Adrenal gland (tissue), 19 donors: ENCODE measurements at places on chromosomes 16 and 17.

GRCh38 chr16:70723740-70724145 is 37.9 kb upstream of the MTSS2 start:
- H3K27me3 ChIP-seq: no peaks in the 10 kb centered on the region
- no peaks in the 10 kb centered on the region for H3K36me3 ChIP-seq
- H3K4me1 ChIP-seq: peaks cover 28% of the 10 kb centered on the region
- DNase-seq: no peak

- H3K4me1 ChIP-seq: no peaks in the 10 kb centered on the region
- no peak for DNase-seq
- no peak overlapping the region for H3K4me3 ChIP-seq
- no peak overlapping the region for H3K27ac ChIP-seq
- H3K27me3 ChIP-seq: no peaks in the 10 kb centered on the region
Observed at GRCh38 chr16:58842746-58843145, 108.6 kb upstream of the GOT2 start.

DNA sequence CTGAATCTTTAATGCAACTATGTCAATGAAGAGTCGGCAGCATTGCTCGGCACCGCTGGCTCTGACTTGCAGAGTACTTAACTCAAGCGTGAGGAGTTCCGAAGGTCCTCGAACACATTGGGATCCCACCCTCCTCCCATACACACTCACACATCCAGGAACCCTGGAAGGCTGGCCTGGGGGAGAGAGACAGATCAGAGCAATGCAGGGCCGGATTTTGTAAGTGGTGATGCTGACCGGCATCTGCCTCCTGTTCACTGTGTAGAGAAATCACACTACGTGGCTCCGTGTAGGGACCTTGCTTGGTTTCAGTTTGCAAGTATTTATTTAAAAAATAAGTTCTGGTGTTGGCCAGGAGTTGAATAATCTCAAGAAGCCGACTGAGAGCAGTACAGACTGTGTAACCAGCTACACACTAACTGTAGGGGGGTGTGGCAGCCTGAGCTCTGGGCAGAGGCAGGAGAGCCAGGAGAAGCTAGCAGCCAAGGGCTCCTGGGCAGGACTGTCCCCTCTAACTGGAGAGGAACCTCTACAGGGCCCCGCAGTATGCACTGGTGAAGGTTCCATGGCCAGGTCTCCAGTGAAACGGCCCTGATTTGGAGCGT is 190.2 kb upstream of the TNRC6C start:
- H3K36me3 ChIP-seq: no peaks in the 10 kb centered on the region
- H3K4me1 ChIP-seq: no peaks in the 10 kb centered on the region
- no peak for DNase-seq
- no peak overlapping the region for H3K27ac ChIP-seq
- H3K4me3 ChIP-seq: no peak overlapping the region

- H3K27ac ChIP-seq: peak overlapping the region; percentile 85
- H3K36me3 ChIP-seq: no peaks in the 10 kb centered on the region
- H3K27me3 ChIP-seq: no peaks in the 10 kb centered on the region
- no peak for DNase-seq
- peaks cover 28% of the 10 kb centered on the region for H3K4me1 ChIP-seq
- no peak overlapping the region for H3K4me3 ChIP-seq
Observed at GRCh38 chr16:70726892-70727361, 41.1 kb upstream of the MTSS2 start.

DNA sequence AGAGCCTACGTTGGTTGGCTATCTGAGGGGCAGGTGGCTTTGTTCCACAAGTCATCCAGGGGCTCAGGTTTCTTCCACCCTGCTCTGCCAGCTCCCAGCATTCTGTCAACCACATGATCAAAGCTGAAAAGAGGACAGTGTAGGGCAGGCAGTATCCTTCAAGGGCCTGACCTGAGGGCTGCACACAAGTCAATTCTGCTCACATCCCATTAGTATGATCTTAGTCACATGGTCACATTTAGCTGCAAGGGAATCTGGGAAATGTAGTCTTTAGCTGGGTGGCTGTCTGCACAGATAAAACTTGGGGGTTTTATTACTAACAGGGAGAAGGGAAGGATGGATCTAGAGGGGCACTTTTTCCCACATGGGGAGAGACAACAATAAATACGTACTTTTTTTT is 97.3 kb downstream of the SALL1 start:
- no peak overlapping the region for H3K27ac ChIP-seq
- no peaks in the 10 kb centered on the region for H3K4me1 ChIP-seq
- H3K36me3 ChIP-seq: no peaks in the 10 kb centered on the region
- DNase-seq: no peak
- H3K4me3 ChIP-seq: no peak overlapping the region
- no peaks in the 10 kb centered on the region for H3K27me3 ChIP-seq

DNA sequence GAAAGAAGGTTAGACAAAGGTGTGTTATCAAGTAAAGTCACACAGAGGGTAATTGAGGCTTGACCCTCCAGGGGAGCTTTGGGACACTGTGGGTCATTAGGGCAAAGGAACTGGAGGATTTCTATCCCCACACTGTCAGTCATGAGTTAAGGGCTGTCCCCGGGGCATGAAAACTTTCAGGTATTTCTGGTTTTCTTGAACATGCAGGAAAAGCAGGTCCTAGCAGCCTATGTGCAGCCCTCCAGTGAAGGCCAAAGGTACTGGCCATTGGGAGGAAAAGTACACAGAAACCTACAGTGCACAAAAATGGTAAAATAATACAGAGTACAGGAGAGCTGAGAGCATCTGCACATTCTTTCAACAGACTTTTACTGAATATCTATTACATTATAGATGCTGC is 44.4 kb upstream of the SCNN1B start:
- no peaks in the 10 kb centered on the region for H3K4me1 ChIP-seq
- no peaks in the 10 kb centered on the region for H3K27me3 ChIP-seq
- no peak for DNase-seq

GRCh38 chr16:318628-319027 is 33.9 kb downstream of the AXIN1 start:
- no peak overlapping the region for H3K4me3 ChIP-seq
- no peak for DNase-seq
- no peaks in the 10 kb centered on the region for H3K36me3 ChIP-seq
- no peaks in the 10 kb centered on the region for H3K27me3 ChIP-seq

- peak; percentile 70 for DNase-seq
- H3K4me1 ChIP-seq: peaks cover 28% of the 10 kb centered on the region
- no peaks in the 10 kb centered on the region for H3K27me3 ChIP-seq
Observed at GRCh38 chr17:82056729-82057621, 5.3 kb downstream of the GPS1 start.

DNA sequence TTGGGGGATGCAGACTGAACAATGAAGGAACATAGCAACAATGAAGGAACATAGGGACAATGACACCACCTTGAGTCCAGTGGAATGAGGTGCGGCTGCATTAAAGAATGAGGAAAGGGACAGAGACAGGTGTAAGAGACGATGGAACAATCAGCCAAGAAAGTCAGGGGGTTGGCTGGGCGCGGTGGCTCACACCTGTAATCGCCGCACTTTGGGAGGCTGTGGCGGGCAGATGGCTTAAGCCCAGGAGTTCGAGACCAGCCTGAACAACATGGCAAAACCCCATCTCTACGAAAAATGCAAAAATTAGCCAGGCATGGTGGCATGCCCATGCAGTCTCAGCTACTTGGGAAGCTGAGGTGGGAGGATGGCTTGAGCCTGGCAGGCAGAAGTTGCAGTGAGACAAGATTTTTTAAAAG is 13.6 kb upstream of the CBFB start:
- peaks cover 13% of the 10 kb centered on the region for H3K4me1 ChIP-seq
- H3K4me3 ChIP-seq: no peak overlapping the region
- H3K27me3 ChIP-seq: no peaks in the 10 kb centered on the region
- no peak overlapping the region for H3K27ac ChIP-seq

DNA sequence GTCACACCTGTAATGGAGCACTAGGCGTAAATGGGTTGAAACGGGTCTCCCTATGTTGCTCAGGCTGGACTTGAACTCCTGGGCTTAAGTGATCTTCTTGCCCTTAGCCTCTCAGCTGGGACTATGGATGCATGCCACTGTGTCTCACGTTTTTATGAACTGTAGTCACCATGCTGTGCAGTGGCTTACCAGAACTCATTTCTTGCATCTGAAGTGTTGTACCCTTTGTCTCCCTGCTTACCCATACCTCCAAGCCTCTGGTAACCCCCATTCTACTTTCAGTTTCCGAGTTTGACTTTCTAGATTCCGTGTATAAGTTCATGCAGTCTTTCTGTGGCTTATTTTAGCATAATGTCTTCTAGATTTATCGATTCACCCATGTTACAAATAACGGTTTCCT is 7.7 kb downstream of the PYCARD start:
- H3K4me3 ChIP-seq: no peak overlapping the region
- no peaks in the 10 kb centered on the region for H3K27me3 ChIP-seq
- DNase-seq: no peak

DNA sequence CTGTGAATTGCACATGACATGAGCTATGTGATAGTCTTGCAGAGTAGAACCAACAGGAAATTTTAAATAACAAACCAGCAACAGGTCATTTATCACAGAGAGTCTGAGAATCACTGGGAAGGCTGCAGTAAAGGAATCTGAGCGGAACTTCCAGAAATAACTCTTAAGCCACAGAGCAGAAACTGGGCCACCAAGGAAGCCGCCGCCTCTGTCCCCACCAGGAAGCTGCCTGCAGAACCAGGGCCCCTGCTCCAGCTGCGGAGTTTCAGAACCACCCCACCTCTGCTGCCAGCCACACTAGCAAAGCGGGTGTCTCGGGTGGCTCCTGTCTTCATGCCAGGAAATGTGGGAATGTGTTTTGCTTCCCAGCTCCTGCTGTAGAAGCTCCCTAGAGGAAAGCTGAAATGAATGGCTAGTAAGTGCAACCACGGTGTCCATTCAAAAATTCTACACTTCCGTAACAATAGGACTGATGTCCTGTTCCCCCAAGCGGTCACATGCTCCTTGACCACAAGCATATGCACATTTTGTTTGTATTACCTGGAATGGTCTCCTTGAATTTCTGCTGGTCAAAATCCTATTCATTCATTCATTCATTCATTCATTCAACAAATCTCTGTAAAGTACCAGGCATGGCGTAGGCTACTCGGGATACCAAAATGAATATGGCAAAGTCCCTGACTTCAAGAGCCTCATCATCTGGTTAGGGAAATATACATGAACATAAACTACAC is 7.7 kb upstream of the ITPRIPL2 start:
- H3K27me3 ChIP-seq: no peaks in the 10 kb centered on the region
- no peak overlapping the region for H3K27ac ChIP-seq
- no peak for DNase-seq
- H3K36me3 ChIP-seq: no peaks in the 10 kb centered on the region

- peak overlapping the region; percentile 96 for H3K4me3 ChIP-seq
- peaks cover 47% of the 10 kb centered on the region for H3K4me1 ChIP-seq
- no peaks in the 10 kb centered on the region for H3K27me3 ChIP-seq
- no peak overlapping the region for H3K27ac ChIP-seq
- H3K36me3 ChIP-seq: no peaks in the 10 kb centered on the region
- DNase-seq: peak; percentile 75
Observed at GRCh38 chr17:74750327-74751069, 2.1 kb downstream of the NHERF1 start.

DNA sequence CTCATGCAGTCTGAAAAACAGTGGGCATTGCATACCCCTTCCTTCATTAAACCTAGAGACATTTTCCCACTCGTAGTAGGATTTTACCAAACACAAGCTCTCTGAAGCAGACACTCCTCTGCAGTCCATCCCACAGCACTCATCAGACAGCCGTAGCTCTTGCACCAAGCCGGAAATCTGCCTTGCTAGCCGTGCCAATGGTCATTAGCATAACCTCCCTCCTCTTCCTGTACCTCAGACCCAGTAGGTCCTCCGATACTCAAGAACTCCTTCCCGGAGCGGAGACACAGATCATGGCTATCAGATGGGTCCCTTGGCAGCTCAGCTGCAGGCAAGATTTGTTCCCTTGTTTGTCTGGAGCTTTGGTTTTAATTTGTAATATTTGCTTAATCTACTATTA is 483.1 kb upstream of the PSMD7 start:
- H3K4me3 ChIP-seq: no peak overlapping the region
- H3K27ac ChIP-seq: no peak overlapping the region
- no peaks in the 10 kb centered on the region for H3K4me1 ChIP-seq
- H3K36me3 ChIP-seq: no peaks in the 10 kb centered on the region
- DNase-seq: no peak
